ENCODE measurements at places on chromosomes 4 and X.

DNA sequence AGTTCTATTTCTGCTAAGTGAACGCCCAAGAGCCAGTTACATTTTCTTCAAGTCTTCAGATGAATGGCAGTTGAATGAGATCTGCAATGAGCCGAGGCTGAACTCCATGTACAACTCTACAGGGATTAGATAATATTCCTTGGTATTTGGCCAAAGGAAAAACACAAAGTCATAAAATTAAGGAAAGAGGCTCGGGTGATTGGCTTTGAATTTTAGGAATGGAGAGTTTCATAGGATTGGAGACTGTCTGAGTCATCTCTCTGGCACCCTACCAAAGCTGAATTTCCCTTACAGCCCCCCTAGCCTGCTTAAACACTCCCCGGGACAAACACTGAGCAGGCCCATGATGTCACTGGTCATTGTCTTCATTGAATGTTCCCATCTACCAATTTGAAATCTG lies 188.0 kb upstream of the C1QTNF7 start:
- DNase-seq, result no peak

DNA sequence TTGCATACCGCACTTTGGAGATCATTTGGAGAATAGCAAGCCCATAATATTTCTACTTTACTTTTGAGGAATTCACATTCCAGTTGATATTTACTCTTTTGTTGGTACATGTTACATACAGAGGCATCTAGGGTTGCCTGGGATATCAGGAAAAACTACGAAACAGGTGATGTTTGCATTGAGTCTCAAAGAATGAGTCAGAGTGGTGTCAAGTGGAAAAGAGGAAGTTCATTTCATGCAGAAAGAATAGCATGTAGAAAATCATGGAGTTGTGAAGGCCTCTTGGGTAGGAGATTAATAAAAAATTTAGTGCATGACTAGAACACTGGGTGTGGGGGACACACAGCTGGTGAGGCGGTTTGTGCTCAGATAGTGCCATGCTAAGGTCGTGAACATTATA lies 33.5 kb upstream of the ELOVL6 start:
- DNase-seq, result no peak

DNA sequence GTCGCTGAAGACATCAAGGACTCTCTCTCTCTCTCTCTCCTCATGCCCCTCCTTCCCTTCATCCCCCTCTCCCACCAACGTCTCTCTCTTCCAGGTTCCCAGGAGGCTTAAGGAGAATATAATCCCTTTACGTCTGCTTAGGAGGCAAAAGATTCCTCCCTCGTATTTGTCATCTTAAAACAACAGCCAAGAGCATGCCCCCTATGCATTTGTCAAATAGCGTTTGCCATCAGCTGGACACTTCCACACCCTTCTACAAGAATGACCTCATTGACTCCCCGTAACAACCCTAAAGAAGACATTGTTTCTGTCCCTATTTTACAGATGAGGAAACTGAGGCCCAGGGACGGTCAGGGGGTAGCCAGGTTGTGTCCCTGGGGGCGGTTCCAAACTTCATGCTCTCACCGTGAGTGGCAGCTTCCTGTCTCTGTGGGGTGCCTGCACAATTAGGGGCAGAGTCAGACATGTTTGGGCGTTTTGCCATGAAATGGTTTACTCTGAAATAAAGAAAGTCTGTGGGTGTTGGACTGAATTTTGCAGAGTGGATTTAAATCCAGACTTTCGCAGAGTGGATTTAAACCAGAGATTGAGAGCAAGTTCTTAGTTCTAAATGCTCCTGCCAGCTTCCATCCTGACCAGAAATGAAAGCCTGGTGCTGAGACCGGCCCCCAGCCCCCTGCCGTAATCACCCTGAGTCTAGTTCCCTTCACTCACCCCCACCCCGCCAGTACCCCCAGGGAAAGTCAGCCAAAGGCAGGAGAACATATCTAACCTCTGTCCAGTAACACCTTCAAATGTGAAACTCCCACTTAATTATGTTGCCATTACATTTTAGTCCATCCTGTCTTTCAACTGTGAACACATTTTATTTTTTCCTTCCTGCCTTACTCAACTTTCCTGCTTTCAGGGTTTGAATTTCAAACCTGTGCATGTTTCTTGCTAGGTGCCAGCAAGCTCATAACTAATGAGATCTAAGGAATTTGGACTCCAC lies 44.3 kb upstream of the TBL1X start:
- DNase-seq, result no peak

DNA sequence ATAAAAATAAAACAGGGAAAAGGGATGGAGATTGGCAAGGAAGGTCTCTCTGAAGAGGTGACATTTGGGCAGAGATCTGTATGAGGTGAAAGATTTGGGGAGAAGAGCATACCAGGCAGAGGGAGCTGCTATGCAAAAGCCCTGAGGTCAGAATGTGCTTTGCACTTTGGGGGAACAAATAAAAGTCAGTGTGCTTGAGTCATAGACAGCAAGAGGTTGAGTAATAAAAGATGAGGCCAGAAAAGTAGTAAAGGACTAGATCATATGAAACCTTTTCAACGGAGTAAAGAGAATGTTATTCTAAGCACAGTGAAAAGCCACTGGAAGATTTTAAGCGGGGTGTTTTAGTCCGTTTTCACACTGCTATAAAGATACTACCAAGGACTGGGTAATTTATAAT lies 76.5 kb upstream of the TEX13A start:
- DNase-seq, result no peak

DNA sequence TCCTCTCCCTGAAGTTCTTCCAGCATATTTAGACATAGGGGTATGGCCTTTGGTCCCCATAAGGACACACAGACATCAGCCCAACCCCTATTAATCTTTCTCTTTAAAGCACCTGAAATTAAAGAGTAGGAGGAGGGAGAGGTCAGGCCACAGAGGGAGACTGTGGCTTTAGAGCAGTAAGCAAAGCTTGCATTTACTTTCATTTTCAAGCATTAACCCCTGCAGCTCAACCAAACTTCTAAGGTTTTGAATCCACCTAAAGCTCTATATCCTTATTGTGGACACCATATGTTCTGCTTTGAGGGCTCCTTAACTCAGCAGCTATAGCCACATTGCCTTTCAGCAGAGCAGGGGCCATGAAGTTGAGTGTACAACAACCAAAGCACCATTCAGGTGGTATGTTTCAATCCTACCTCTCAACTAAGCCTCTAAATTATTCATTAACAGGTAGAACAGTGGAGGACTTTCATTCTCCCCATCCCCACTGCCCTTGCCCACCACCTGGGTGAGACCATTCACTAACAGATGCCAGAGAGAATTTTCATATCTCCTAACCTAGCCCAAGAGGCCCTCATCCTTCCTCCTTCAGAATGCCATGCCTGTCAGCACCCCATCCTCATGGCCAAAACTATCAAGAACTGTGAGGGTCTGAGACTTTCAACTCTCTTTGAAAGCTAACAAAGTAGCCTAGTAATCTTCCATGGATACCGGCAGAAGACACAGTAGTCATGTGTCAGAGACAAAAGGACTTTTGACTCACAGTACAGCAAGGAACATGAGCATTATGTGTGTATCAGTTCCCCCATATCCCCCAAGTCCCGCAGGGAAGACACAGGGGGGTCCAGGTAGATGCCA lies 20.8 kb downstream of the LIN54 start:
- no peak for DNase-seq

GRCh38 chr4:4392501-4393183 lies 5.7 kb downstream of the NSG1 start:
- DNase-seq, result no peak

- DNase-seq, result no peak
These were observed 25.2 kb downstream of the TIGD2 start for GRCh38 chr4:89136525-89136924.

- DNase-seq, result no peak
These were observed 54.4 kb downstream of the HMX1 start for GRCh38 chr4:8817096-8817812.

- no peak for DNase-seq
These were observed 214.2 kb downstream of the GPC3 start for GRCh38 chrX:133771086-133771646.

DNA sequence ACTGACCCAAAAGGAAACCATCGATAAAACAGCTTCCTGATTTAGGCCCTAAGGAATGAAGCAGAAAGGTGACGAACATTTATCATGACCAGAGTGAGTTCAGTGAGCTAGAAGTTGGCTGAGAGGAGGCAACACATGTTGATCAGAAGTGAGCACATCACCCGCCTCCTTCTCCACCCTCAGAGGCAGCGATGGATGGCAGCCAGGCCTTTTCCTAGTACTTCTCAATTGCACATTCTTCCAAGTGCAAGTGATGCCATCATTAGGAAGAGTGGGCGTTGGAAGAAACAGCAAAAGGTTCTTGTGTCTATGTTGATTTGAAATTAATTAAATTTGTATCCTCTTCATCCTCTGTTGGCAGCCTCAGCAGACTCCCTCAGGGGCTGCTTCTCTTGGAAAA lies 51.7 kb downstream of the TMEM154 start:
- DNase-seq, result peak; percentile 85

DNA sequence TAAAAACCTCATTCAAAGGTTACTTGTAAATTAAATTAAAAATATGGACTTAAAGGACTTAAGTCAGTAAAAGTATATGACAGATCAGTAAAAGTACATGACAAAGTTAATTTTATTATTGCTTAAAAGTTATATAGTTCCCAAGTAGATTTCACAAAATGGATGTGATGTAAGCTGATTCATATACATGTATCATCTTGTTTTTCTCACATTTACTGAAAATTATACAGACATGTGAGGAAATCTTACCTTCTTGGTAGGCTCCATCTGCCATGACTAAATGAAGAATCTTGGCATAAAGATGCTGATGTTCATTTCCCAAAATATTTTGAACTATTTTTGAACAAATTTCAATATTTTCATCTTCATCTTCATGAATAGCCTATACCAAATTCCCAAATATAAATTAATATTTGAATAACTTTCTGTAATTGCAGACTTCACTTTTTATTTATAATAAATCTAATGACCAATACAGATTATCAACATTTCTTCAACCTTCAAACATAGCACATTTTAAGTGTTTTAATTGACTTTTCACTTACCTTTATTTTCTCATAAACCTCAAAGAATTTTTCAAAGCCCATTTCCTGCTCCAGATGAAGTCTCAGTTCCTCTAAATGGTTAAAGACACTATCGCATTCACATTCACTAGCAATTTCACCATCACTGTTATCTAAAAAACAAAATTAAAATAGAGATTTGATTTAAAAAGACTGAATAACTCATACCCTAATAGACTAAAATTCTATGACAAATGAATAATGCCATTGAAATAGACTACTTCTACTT lies 129.4 kb upstream of the SH3RF1 start:
- DNase-seq, result no peak

- DNase-seq, result no peak
These were observed 150.1 kb downstream of the AR start for GRCh38 chrX:67693928-67694327.

DNA sequence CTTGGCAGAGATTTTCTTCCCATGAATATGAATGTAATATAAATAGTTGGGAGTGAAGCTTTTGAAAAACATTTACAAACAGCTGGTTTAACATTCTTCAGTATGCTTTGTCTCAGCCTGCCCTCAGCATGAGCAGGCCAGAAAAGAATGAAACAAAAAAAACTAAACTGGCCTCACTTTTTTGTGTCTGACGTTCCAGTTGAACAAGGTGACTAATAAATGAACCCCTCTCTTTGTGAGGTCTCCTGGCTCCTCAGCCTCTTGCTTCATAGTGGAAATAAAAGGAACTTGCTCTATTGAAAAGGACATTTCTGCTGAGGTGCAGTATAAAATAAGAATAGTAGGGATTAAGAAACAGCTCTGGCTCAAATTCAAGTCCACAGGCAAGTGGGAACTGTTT lies 9.4 kb downstream of the CHST7 start:
- no peak for DNase-seq

DNA sequence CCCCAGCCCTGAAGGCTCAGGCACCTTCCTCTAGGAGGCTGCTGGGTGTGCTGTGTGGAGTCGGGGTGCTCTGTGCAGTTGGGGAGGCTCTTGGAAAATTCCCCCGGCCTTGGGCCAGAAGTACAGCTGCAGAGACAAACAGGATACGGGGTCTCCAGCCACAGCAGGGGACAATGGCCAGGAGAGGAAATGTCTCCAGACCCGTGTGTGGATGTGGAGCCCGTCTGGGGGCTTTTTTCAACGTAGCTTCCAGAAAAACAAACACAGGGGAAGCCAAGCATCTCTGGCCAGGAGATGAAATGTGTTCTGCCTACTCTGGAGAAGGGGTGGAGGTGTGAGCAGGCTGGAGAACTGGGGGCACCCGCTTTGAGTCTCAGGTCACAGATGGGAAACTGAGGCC lies 3.7 kb upstream of the SH3TC1 start:
- no peak for DNase-seq

DNA sequence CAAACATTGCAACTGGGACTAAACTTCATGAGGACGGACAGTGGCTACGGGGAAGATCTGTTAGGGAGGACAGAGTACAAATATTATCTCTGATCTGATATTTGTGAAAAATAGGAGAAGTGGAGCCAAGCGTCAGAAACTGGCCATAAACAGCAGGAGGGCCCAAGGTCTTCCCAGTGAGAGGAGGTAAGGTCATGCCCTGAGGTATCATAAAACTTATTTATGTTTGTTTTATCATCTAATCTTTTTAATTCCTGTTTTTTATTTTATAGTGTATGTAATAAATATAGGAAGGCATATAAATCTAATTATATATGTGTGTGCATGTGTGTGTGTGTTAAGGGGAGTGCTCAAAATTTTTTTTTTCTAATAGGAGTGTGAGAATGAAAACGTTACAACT lies 51.8 kb downstream of the RAI2 start:
- no peak for DNase-seq

GRCh38 chr4:14241574-14241973 lies 614.0 kb upstream of the BOD1L1 start:
- no peak for DNase-seq

DNA sequence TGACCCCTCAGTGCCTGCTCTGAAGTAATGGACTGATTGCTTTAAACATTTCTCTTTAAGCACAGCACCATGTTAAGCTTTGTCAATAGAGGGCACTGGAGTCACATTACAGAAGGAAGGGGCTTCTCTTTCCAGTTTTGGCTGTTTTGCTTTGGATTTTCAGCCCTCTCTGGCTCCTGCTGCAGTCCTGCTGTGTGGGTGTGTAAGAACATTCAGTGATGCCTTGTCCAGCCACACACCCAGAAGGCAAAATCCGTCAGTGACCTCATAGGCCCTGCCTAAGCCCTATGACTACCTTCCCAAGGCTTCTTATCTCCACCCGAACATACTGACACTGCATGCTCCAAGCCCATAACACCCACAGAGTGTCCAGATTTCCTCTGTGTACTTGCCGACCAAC lies 215.3 kb upstream of the CTSO start:
- no peak for DNase-seq

- DNase-seq, result no peak
These were observed 374.3 kb downstream of the AFF2 start for GRCh38 chrX:148874636-148875246.
